Transverse colon (tissue), 4 donors: ENCODE measurements at places on chromosomes 13 and 19. TPM values are rescaled to one million over a fixed set of nuclear protein-coding genes. Genes with fewer than 3 reads are reported as not detected.

DNA sequence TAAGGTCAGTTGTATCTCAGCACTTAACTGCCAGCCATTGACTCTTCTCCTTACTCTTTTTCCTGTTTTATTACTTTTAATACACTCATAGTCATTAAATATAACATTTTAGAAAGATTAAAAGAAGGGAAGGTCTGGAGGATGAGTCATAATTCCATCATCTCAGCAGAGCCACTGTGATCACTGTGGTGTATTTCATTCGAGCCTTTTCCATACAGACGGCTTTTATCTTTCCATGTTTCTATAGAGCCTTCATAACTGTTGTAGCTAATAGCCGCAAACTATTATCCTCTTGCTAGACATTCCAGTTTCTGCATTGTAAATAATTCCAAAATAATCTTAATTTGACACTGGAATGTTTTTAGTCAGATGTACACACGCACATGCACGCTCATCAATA lies 4.7 kb upstream of the FLT1 start:
- DNase-seq, result no peak

DNA sequence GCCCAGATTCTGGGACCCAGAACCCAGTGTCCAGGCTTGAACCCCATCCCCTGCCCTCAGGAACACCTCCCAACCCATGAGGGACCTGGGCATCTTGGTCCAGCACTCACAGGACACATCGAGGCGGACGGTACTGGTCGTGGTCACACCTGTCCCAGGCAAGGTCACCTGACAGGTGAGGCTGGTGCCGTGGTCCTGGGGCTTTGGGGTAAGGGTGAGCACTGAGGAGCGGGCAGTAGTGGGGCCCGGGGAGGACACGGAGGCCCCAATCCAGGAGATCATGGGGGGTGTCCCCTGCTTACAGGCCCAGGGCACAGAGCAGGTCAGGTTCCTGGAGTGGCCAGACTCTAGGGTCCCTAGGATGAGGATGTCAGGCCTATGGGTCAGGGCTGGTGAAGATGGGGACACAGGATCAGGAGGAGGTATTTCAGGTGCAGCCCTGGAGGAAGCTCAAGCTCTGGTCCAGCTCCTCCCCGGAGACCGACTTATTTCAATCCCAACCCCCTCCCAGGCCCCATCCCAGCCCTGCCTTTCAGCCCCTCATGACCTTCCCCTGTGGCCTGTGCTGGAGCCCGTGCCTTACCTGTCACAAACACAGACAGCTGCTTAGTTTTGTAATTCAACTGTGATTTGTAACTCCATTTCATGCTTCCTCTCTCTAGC lies 772 bp downstream of the SIGLEC8 start:
- DNase-seq, result no peak

GRCh38 chr13:34764246-34764645 lies 177.8 kb upstream of the NBEA start:
- DNase-seq, result no peak

GRCh38 chr19:1739960-1740629 lies 13.2 kb upstream of the ONECUT3 start:
- no peak for DNase-seq

DNA sequence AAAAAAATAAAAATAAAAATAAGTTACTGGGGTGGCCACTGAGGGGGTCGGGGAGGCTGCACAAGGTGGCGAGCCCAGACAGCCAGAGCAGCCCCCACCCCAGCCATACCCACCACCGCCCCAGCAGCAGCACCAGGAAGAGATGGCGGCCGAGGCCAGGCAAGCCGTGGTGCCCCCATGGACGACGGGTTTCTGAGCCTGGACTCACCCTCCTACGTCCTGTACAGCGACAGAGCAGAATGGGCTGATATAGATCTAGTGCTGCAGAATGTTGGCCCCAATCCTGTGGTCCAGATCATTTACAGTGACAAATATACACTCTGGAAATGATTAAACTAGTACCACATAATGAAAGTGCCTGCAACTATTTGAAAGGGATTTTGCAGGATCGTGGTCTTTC lies 71.6 kb upstream of the ZDHHC20 start:
- no peak for DNase-seq

MEDAG gene
- total RNA-seq, result 8.7 TPM

PRODH2 gene
- not detected for total RNA-seq

CAMSAP3 gene
- 38.6 TPM for total RNA-seq

ACER1 gene
- 9.2 TPM for total RNA-seq
